Activated CD4-positive, alpha-beta T cell treated with anti-CD3 and anti-CD28 coated beads, Interleukin-2, Interleukin-4, amounts not matched to agents 100 ng/mL and 50 ng/mL, durations not matched to agents 16 hours and 8 hours (primary cell): ENCODE measurements at places on chromosomes 16 and 17.
A peak's percentile ranks its signal among the peaks of the same experiment; 100 is the strongest.

GRCh38 chr16:53913099-53913870 is 209.3 kb downstream of the FTO start:
- no peak for DNase-seq

DNA sequence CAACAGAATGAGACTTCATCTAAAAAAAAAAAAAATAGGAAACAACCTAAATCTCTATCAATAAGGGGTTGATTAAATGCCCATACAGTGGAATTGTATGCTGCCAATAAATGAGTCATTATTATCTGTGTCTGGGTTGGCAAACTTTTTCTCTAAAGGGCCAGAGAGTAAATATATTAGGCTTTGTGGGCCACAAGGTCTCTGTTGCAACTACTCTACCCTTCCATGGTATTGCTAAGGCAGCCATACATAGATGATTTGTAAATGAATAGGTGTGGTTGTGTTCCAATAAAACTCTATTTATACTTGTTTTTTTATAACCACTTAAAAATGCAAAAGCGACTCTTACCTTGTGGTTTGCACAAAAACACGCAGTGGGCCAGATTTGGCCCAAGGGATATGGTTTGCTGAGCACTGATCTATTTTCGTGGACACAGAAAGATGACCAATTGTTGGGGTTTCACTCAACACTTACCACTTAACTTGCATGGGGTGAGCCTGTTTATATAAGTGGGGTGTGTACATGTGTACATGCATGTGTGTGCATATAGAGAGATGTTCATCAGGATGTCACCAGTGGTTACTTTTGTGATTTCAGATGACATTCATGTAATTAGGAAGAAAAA is 12.4 kb upstream of the IL4R start:
- no peak for DNase-seq

- no peak for DNase-seq
These were observed 6.5 kb downstream of the EME1 start for GRCh38 chr17:50379351-50380132.

DNA sequence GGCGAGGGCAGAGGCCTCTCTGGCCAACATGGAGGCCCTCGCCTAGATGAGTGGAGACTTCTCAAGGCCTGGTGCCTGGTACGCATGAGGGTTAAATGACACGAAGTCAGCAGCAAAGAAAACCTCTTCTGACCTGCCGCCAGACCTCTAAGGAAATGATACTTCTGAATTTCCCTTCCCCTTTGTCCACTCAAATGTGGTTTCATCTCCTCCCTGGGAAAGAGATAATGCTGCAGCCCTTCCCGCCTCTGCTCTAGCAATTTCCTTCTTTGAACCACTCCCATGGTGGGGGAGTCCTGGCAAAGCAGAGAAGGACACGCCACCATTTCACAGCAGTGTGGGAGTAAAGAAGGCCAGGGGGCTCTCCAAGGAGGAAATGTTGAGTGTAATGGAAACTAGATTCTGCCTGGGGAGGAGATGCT is 65.7 kb upstream of the BCAR1 start:
- no peak for DNase-seq

DNA sequence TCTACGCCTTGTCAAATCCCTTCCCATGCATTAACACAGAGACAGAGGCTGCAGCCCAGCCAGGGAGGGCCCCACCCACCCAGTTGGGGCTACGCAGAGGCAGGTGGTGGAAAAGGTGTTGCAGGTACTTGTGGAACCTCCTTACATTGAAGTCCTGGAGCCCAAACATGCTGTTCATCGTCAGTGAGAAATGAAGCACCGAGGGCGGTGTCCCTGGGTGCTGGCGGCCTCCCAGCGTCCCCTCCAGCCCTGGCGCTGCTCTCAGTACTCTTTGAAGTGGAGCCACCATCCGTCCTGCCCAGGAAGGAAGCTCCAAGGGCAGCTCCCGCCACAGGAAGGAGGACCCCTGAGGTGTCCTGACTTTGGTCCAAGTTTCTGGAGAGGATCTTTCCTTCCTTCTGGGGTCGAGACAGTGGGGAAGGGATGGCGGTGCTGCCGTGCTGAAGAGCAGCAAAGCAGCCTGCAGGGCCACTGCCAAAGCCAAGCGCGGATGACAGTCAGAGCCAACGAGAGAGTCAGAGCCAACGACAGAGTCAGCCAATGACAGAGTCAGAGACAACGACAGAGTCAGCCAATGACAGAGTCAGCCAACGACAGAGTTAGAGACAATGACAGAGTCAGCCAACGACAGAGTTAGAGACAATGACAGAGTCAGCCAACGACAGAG is 23.4 kb downstream of the LMF1 start:
- DNase-seq, result no peak

GRCh38 chr17:49830605-49831004 is 17.3 kb downstream of the TAC4 start:
- DNase-seq, result no peak

DNA sequence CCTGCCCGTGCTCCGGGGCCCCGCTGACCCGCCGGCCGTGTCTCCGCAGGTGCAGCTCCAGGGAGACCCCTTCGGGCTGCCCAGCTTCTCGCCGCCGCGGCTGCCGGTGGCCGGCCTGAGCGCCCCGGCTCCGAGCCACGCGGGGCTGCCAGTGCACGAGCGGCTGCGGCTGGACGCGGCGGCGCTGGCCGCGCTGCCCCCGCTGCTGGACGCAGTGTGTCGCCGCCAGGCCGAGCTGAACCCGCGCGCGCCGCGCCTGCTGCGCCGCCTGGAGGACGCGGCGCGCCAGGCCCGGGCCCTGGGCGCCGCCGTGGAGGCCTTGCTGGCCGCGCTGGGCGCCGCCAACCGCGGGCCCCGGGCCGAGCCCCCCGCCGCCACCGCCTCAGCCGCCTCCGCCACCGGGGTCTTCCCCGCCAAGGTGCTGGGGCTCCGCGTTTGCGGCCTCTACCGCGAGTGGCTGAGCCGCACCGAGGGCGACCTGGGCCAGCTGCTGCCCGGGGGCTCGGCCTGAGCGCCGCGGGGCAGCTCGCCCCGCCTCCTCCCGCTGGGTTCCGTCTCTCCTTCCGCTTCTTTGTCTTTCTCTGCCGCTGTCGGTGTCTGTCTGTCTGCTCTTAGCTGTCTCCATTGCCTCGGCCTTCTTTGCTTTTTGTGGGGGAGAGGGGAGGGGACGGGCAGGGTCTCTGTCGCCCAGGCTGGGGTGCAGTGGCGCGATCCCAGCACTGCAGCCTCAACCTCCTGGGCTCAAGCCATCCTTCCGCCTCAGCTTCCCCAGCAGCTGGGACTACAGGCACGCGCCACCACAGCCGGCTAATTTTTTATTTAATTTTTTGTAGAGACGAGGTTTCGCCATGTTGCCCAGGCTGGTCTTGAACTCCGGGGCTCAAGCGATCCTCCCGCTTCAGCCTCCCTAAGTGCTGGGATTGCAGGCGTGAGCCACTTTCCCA is 5.9 kb downstream of the CTF1 start:
- DNase-seq, result peak; percentile 39

- DNase-seq, result peak; percentile 46
These were observed 618 bp downstream of the GGA3 start for GRCh38 chr17:75260641-75261335.

GRCh38 chr16:3618769-3619141 is 7.3 kb upstream of the SLX4 start:
- DNase-seq, result no peak

- DNase-seq, result no peak
These were observed 3.8 kb upstream of the EXOSC6 start for GRCh38 chr16:70255574-70255973.

DNA sequence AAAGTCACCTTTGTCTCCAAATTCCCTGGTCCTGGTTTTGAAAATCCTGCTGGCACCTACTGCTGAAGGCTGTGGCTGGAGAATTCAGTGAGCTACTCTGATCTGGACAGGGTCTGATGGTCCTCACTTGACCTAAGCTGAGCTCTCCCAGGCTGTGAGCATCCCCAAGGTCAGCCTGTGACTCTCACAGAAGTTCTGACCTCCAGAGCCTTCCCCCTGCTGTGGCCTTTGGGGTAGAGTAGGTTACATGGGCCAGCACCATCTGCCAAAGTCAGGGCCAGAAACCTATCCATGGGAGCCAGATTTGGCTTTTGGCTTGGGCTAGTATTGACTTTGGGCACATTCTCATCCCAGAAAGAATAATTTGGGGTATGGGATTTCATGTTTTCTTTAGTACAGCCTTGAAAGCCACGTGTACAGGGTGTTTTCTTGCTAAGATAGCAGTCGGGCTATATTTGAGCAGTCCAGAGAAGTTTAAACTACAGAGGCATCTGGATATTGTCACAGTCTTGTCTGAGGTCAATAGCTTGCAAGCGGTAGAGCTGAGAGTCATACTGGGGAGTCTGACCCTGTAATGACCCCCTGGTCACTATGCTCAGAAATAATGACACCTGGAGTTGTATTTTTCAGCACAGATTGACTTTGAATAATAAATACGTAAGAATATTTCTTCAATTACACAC is 6.2 kb upstream of the AGRP start:
- DNase-seq, result no peak

DNA sequence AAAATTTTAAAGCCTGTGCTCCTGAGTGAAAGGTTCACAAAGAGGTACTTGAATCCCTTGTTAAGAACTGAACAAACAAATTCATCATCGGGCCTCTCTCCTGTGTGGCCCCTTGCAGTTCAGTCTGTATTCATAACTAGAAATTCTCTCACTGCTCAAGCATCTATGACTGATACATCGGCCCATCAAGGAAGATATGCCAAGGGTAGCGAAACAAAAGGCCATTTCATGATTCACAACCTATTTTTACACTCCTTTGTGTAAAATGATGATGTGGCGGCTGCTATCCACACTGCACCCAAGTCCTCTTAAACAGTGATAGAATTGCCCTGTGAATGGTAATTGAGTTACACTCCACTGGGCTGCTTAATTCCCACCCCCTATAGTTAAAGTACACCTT is 204.6 kb downstream of the STX8 start:
- peak; percentile 5 for DNase-seq

- DNase-seq, result no peak
These were observed 74.5 kb upstream of the RCVRN start for GRCh38 chr17:9979463-9979995.

DNA sequence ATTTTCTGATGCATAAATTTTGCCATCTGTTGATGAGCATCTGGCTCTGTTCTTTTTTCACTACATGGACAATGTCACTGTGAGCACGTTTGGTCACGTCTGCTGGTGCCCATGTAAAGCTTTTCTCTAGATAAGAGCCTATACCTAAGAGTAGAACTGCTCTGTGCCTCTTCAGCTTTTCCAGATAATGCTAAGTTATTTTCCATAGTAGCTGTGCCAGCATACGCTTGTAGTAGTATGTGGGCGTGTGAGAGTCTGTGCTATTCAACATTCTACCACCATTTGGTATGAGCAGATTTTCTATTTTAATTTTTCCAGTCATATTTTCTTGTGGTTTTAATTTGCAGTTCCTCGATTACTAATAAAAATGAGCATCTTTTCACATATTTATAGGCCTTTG is 33.2 kb downstream of the VPS35L start:
- no peak for DNase-seq

DNA sequence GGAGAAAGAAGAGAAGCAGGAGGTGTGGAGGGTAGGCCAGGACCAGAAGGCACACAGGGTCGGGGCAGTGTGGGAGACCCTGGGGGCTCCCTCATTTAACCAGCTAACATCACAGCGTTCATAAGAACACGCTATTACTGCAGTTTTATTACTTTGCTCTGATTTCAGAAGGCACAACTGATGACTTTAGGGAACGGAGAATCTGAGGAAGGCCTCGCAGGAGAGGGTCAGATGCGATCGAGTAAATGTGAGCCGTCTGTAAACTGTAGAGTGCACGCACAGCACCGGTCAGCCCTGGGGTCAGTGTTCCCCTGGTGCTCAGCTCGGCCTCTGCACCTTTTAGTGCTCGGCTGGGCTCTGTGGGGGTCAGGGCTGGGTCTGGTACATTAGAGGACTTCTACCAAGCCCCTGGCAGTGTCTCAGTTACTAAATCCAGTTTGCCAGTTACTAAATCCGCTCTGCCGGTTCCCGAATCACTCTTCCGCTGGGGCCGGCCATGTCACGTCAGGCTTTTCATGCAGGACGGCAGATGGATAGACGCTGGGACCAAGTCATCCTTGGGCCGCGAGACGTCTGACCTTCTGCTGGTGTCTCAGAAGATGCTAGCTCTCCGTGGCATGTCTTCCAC is 325.9 kb downstream of the SEC14L1 start:
- DNase-seq, result no peak

- DNase-seq, result peak; percentile 24
These were observed 344.9 kb downstream of the CPPED1 start for GRCh38 chr16:12458591-12459358.

- no peak for DNase-seq
These were observed 32.3 kb upstream of the EMP2 start for GRCh38 chr16:10612649-10613179.

- DNase-seq, result peak; percentile 66
These were observed at the start of gene MRC2 for GRCh38 chr17:62627219-62627903. MRC2 (plus strand) TSS chr17:62627670; CDS start chr17:62627803, 133 bp downstream.

GRCh38 chr17:17900615-17901520 is 64.1 kb upstream of the SREBF1 start:
- DNase-seq, result no peak

GRCh38 chr17:42422958-42423712 is at the start of gene CAVIN1:
CAVIN1 (minus strand) TSS chr17:42423256; CDS start chr17:42423097, 159 bp downstream.
- DNase-seq, result no peak

DNA sequence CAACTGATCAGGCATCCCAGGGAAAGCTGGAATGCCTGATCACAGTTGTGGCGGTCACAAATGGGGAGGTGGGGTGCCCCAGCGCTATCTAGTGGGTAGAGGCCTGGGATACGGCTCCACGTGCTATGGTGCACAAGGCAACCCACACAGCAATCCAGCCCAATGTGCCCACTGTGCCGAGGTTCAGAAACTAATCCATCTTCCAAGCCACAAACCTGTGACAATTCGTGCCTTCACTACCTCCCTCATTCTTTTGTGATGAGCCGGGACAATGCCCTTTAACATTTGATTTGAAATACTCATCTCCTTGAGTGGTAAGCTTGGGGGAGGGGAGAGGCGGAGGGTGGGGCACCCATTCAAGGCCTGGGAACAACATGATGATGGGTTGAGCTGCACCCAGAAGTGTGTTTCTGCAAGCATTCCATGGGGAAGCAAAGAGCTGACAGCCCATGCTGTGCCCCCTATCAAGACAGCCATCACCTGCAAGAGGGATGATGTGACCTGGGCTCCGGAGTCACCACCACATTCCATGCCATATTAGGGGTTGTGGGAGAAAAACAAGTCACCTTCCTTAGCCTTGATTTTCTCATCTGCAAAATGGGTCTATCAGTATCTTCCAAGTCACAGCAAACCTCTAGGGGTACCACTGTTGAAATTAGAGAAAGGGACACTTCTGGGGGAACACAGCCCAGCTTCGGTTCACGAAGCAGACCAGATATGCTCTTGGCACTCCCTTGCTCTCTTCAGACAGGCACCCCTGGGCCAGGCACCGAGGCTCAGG is 3.7 kb downstream of the ELOB start:
- no peak for DNase-seq

DNA sequence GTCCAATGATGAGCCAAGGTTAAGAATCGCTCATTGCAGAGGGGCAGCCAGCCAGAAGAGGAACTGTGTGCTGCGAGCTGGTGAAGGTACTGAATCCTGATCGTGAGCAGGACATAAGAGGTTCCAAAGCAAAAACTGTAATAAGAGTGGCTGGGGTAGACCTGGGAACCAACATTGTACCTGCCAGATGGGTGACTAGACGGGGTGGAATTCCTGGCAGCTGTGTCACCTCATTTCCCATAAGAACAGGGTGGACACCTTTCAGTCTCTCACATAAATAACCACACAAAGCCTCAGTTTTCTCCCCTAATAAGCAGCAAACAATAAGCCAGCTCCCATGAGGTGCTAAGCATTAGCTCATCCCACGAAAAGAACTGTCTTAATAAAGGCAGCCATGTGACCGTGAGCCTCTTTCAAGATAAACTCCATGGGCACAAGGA is 290.3 kb downstream of the SOX9 start:
- DNase-seq, result no peak

- no peak for DNase-seq
These were observed 152.9 kb downstream of the RGS9 start for GRCh38 chr17:65290056-65290455.

- no peak for DNase-seq
These were observed 104.4 kb upstream of the CLEC3A start for GRCh38 chr16:77917971-77918370.
